OCI-LY7 (cell line): ENCODE measurements at places on chromosomes 16 and 17. TPM values are rescaled to one million over a fixed set of nuclear protein-coding genes. Genes with fewer than 3 reads are reported as not detected.

GRCh38 chr17:63505341-63505740 is 17.8 kb upstream of the KCNH6 start:
- no peak for DNase-seq

- peak; percentile 60 for DNase-seq
Observed at GRCh38 chr17:18258356-18259038, at the start of gene FLII. TSS of gene FLII (minus strand) at chr17:18258738. CDS start at chr17:18258690, 48 bp downstream.

- no peak for DNase-seq
Observed at GRCh38 chr17:679491-679890, 35.1 kb downstream of the VPS53 start.

DNA sequence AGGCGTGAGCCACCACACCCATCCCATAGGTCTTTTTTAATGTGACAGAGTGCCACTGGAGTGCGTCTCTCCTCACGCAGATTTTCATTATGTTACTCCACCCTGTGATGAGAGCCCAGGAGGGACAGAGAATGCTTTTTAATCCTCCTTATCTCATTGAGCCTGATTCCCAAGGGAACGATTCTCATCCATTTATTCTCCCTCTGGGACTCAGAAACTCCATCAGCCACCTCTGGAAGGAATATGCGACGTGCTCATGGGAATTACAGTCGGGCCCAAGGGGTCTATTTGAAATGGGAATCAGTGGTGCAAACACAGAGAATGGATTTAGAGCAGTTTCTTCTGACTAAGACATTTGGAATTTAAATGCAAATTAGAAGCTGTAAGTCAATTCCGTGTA is 155.9 kb upstream of the HSBP1 start:
- no peak for DNase-seq

- no peak for DNase-seq
Observed at GRCh38 chr17:75649687-75650086, 16.5 kb downstream of the SMIM5 start.

- DNase-seq, result no peak
Observed at GRCh38 chr17:1002412-1002753, 5.5 kb downstream of the TIMM22 start.

Gene SLC6A4
- total RNA-seq, result not detected in 2 replicates
